Amygdala (tissue), 56 donors: ENCODE measurements at places on chromosomes 5 and 9.

DNA sequence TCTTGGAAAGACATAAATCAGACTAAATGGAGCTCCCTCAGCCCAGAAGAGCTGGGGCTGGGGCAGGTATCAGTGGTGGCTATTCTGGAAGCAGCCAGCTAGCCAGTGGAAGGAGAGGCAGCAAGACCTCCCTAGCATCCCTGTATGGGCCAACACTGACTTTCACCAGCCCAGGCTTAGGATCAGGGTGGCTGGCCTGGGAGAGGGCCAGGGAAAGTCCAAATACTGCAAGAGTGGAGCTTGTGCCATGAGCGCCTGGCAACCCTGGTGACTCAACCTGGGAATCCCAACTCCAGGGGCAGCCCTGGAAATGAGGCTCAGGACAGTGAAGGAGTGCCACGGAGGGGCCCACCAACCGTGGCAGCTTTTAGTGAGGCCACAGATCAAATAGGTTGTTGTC lies 7.6 kb upstream of the IRF1 start:
- DNase-seq = no peak

DNA sequence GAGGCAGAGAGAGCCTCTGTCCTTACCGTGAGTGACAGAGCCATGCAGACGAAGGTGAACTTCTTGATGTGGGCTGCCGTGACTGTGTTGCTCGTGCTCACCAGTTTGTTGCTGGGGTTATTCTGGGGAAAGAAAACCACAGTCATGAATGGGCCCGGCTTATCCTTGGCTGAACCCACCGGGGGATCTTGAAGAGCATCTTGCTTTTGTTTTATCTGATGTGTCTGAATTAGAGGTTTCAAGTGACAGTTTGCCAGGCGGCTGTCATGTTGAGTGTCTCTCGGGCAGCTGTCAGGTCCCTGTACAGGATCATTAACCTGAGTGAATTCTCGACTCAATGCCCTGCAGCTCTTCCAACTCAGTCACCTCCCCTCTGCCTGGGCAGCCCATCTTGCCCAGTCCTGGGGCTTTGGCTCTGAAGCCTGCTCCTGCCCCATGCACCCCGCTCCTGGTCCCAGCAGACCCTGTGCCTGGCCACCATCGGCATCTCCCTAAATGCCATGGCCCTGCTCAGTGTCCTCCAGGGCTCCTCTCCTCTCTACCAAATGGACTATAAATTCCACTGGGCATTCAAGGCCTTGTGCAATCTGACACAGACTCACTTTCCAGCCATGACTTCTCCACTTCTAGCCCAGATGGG lies 77.4 kb downstream of the OTULIN start:
- no peak for DNase-seq

- no peak for DNase-seq
Observed at GRCh38 chr9:69674112-69674685, 2.0 kb upstream of the APBA1 start.

- DNase-seq = no peak
Observed at GRCh38 chr9:109110329-109111021, 9.3 kb downstream of the TMEM245 start.

- DNase-seq = no peak
Observed at GRCh38 chr5:94621763-94622162, 3.3 kb downstream of the SLF1 start.

- DNase-seq = no peak
Observed at GRCh38 chr5:6495433-6496206, 47.0 kb downstream of the UBE2QL1 start.
